ENCODE measurements at places on chromosomes 2 and 18.

DNA sequence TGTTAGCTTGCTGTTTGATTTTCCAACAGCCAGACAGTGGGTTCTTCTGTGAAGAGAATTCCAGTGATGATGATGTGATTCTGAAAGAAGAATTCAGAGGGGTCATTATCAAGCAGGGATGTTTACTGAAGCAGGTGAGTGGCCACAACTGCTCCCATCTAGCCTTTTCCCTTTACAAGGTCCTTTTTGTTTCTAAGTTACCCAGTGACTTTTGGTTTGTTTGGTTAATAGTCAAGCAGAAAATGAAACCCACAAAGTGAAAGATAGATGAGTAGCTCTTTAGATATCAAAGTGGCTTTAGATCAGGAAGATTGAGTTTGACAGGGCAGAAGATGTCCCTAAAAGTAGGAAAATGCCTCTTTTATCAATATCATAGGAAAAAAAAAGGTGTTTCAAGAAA lies 23.3 kb downstream of the PLEK start:
- no peak for DNase-seq

DNA sequence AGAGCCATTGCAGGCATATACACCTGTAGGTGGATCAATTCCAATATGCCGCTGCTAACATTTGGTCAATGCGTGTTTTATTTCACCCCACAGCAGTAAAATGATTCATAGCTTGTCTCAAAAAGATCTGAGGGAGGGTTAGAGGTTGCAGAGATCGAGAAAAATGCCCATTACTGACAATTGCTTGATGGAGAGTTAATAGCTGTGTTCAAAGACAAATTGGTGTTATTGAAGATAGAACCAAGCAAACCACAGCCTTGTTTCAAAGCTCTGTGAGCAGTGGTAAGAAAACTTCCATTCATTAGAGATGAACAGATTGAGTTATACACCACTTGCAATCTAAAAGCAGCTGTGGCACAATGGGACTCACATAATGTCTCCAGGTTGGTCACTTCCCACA lies 95.4 kb downstream of the KCNE4 start:
- no peak for DNase-seq

- no peak for DNase-seq
Measured at GRCh38 chr2:240250985-240251847, 110.8 kb upstream of the OTOS start.

DNA sequence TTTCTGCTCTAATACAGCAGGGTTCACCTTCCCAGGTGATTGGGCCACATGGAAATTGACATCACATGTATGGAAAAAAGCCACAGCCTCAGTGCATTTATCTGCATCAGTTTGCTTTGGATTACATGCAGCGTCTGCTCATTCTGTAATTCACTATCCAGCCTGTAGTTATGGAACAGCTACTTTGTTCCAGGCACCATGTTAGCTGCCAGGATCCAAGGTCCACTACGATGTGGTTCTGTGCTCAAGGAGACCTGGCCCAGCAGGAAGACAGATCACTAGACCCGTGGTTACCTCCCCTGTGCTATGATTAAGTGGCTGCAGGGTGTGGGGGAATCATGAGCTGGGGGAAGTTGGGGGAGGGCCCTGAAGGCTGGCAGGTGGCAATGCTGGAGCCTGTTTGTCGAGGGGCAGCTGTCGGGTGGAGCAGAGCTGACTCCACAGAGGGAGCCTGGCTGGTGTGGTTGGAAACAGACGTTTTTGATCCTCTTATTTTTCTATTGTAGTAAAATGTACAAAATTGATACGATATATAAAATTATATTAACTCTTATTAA lies 58.6 kb downstream of the TSHZ1 start:
- peak; percentile 27 for DNase-seq

GRCh38 chr2:10372203-10372861 lies 69.6 kb downstream of the HPCAL1 start:
- no peak for DNase-seq

DNA sequence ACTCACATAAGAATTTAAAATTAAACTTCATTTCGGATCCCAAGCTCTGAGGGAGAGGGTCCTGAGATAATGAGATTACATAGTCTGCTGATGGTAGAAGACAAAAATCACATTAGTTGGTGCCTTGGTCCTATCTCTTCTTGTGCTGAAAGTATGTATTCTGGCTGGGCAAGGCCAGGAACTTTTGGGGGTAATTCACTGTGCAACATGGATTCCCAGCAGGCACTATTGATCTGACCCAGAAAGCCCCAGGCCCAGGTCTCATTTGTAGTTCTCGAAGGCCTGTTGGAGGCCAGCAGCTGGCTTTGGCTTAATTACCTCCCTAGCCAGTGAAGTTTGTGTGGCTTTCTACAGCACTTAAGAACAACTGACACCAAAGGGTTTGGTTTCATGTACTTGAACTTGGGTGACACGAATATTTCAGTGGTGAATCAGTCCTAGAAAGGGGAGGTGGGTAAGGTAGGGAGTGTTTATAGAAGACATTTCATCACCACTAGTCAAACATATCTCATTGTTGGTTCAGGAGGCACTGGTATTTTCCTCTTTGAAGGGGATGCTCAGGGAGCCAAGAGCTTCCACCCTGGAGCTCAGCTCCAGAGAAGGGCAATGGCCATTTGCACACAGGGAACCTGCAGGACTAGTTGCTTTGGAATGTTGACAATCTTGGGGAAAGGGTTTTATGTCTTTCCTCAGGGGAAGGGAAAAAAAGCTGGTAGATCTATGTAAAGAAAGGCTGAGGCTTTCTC lies 217.8 kb downstream of the OSR1 start:
- DNase-seq, result peak; percentile 31

DNA sequence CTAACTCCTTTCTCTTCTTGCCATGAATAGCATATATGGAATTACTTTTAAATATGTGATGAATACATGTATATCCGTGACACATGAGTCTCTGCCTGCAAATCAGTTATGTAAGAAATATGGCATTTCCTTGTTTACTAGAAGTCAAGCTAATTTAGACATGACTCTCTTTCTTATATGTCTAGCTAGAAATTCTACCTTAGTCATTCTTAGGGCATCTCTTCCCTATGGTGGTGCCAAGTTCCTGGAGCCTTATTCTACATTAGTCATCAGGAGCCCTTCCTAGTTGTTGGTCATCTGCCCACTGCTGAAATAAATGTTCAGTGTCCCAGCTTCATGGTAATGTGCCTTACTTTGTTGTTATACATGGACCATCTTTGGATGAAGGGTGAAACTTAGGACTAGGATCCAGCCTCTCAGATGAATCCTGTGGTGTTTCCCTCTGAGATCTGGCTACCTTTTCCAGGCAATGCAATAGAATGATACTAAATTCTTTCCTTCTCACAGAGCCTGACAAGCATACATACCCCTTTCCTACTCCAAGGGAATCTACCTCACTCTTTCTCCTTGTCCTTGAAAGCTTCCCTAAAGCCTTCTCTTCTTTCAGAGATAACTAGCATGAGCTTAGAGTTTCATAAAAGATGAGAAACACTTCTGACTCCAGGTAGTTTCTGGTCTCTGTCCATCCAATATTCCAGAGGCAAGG lies 415.3 kb upstream of the VWC2L start:
- no peak for DNase-seq

Measured in NCI-H1417 (cell line).